ENCODE measurements at places on chromosomes 5 and 9.

GRCh38 chr9:79014929-79015699 lies 556.7 kb upstream of the TLE4 start:
- no peak for DNase-seq

- no peak for DNase-seq
Measured at GRCh38 chr9:17802249-17802857, 223.5 kb downstream of the SH3GL2 start.

GRCh38 chr5:151953833-151954232 lies 29.2 kb upstream of the GLRA1 start:
- no peak for DNase-seq

DNA sequence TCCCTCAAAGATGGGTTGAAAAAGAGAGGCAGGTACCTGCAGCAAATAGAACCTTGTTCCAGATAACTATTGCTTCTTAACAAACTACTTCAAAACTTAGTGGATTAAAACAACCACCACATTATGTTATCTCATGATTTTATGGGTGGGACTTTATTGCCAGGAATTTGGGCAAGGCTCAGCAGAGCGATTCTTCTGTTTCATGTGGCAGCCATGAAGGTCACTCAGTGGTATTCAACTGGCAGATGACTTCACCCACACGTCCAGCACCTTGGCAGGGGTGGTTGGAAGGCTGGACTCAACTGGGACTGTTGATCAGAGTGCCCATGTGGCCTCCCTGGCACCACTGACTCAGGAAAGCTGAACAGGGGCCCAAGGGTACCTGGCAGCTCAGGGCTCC lies 112.0 kb downstream of the HSD17B3 start:
- DNase-seq: no peak

GRCh38 chr5:164345853-164346252 lies 840.4 kb downstream of the MAT2B start:
- DNase-seq: no peak

- DNase-seq: no peak
Measured at GRCh38 chr5:138631096-138631928, 56.1 kb upstream of the HSPA9 start.

DNA sequence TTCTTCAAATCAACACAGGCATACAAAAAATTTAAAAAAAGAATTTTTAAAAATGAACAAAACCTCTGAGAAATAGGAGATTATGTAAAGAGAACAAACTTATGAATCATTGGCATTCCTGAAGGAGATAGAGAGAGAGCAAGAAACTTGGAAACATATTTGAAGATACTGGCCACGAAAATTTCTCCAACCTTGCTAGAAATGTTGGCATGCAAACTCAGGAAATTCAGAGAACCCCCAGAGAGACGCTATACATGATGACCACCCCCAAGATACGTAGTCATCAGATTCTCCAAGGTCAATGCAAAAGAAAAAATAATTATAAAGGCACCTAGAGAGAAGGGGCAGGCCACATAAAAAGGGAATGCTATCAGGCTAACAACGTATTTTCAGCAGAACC lies 472.5 kb downstream of the MTRR start:
- DNase-seq: no peak
